Omental fat pad (tissue), 4 donors: ENCODE measurements at places on chromosomes 1 and 21.

- DNase-seq: no peak
These were observed 37.1 kb upstream of the EXO1 start for GRCh38 chr1:241810769-241811405.

GRCh38 chr21:46155514-46156377 lies at the start of gene FTCD:
FTCD (minus strand) TSS chr21:46155579; CDS start chr21:46155523, 56 bp downstream.
- peak; percentile 20 for DNase-seq

DNA sequence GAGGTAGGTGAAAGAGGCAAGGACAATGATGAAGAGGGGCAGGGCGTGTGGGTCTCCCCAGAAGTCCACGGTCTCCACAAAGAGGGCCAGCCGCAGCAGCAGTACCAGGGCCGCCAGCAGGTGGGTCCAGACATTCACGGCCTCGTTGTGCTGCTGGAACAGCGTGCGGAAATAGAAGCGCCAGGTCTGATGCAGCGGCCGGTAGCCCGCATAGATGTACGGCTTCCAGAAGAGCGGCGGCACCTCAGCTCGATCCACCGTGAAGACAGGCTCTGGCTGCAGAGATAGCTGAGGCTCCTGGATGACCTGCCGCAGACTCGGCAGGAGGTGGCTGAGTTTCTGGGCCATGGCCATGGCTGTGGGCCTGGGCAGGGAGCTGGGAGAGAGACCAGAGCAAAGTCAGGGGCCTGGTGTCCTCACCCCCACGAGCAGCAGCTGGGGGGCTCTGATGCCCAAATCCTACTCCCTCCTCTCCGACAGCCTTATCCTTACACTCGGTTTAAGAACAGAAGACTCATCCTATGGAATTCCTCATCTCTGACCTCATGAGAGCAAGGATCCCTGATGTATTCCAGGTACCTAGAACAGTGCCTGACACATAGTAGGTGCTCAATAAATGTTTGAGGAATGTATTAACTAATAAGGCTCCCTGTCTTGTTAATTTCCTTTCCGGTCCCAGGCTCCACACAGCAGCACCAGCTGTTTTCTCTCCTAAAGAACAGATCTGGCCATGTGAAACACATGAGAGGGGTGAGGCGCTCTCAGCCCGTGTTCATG lies 4.4 kb upstream of the AUNIP start:
- no peak for DNase-seq

GRCh38 chr1:187244623-187245022 lies 415.9 kb downstream of the PLA2G4A start:
- DNase-seq: no peak
